Hippocampal formation (tissue), 2 donors: ENCODE measurements at places on chromosomes 12 and 14.

GRCh38 chr12:76310110-76310509 is 38.1 kb downstream of the BBS10 start:
- no peak for DNase-seq

DNA sequence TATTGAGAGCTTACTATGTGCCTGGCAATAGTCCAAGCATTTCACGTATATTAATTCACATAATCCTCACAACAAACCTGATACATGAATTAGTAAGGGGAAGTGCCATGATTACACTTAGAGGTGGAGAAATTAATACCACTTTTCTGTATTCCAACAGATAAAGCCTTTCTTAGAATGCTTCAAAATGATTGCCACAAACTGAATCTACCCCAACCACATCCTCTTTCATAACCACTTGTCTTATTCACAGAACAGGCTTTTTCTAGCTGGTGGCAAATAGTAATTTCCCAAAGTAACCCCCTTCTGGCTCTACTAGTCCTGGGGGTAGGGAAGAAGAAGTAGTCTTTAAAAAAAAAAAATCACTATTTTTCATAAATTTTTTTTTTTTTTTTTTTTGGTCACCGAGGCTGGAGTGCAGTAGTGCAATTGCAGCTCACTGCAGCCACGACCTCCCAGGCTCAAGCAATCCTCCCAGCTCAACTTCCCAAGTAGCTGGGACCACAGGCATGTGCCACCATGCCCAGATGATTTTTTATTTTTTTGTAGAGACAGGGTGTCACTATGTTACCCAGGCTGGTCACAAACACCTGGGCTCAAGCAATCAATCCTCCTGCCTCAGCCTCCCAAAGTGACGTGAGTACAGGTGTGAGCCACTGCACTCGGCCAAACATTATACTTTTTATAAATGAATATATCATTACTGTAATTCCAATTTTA is 59.0 kb upstream of the ARID2 start:
- DNase-seq: no peak

- DNase-seq: no peak
Measured at GRCh38 chr14:62691647-62692489, 353.4 kb downstream of the KCNH5 start.

DNA sequence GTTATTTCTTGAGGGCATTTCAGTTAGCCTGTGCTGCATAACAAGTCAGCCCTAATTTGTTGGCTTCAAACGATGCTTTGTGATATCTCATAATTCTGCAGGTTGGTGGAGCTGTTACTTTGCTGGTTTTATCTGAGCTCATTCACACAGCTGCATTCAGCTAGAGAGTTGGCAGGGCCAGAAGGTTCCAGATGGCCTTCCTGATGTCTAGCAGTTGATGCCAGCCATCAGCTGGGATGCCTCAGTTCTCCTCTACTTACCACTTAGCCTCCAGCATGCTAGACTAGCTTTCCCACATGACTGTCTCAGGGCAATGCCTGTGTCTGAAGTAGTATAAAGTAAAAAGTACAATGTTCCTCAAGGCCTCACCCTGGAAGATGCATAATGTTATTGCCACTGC is 130.6 kb downstream of the SLC35F4 start:
- no peak for DNase-seq

DNA sequence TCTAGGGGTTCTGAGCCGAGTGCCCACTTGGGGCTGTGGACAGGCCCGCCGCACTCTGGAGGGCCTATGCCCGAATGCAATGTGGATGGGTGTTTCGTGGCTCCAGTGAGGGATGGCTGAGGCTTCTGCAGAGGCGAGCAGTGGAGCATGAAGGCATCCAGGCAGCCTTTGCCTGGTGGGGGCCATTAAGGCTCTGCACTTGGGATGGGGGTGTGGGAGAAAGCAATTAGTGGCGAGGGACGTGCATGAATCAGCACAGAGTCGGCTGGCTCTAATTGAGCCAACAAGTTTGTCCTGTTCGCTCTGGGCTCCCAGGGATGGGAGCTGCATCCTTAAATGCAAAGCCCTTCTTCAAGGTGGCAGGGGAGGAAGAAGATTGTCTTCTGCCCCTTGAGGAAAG is 346.9 kb upstream of the FKBP4 start:
- no peak for DNase-seq

GRCh38 chr12:80559766-80560165 is 115.7 kb downstream of the PTPRQ start:
- DNase-seq: no peak

DNA sequence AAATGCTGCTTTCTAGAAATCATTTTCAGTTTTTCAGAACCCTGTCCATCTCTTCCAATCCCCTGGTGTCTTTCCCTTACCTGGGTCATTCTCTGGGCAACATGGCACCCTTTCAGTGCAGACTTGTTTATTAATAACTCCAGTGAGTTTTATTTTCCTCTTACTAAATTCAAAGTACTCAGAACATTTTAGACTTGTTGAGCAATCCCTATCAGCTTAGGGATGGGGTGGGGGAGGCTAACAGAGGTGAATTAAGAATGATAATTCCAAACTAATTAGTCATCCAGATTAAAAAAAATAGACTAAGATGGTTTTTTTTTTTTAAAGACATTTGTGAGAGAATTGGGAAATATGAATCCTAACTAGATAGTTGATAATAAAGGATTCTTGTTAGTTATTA is 10.7 kb downstream of the GPRC5A start:
- DNase-seq: no peak

GRCh38 chr14:59507063-59507751 is 22.9 kb downstream of the JKAMP start:
- DNase-seq: no peak

- DNase-seq: no peak
Measured at GRCh38 chr12:46403719-46404070, 31.1 kb upstream of the SLC38A2 start.

DNA sequence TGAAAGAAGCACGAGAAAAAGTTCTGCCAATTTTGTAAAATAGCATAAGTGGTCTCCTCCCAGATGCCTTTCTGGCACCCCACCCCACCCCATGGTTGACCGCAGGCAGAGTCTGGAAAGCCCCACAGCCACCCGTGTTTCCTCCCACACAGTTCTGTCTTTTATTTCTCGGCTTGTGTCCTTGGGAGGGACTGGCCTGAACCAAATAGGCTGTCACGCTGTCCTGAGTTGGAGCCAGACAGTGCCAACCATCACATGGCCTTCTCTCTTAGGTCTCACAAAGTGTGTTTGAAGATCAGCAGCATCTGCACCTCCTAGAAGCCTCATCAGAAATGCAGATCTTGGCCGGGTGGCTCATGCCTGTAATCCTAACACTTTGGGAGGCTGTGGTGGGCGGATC is 10.2 kb upstream of the LTA4H start:
- peak; percentile 14 for DNase-seq

GRCh38 chr12:130362060-130362459 is 24.4 kb downstream of the PIWIL1 start:
- DNase-seq: no peak

DNA sequence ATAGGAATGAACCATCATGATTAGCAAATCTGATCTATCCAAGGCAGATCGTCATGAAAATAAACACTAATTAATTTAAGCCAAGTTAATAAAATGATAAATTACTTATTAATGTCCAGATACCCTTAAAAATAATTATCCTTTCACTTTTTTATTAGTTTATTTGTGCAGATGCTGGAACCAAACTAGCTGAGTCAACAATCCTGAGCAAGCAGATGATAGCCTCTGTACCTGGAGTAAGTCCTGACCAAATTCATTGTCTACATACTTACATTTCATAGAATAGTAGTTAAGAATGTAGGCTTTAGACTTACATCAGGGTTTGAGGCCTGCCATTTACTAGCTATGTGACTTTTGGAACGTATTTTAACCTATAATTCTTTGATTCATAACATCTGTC is 105.8 kb downstream of the PRIMA1 start:
- no peak for DNase-seq

GRCh38 chr14:51335961-51336723 is 96.1 kb downstream of the TMX1 start:
- DNase-seq: no peak

GRCh38 chr14:35402323-35403113 is 2.0 kb downstream of the NFKBIA start:
- no peak for DNase-seq

GRCh38 chr14:94115631-94116030 is 5.1 kb downstream of the IFI27 start:
- DNase-seq: no peak

- DNase-seq: no peak
Measured at GRCh38 chr12:12466157-12466556, 96.5 kb downstream of the DUSP16 start.

DNA sequence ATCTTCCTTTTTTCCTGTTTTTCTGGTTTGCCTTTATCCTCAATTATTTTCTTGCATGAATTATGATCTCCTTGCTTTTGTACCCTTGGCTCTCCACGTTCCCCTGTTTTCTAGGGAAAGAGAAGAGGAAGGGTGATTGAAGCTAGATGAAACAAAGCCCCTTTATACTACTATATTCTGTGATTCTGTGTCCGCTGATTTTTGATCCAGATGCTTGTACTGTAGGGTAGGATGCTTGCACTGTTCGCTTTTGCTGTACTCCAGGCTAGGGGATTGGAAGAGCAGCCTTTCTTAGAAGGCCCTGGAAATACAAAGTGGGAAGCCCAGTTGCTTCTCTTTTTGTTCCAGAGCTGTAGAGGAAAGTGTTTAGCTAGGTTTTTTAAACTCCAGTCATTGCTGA is 35.1 kb upstream of the KLHDC2 start:
- peak; percentile 34 for DNase-seq

GRCh38 chr14:91346838-91347173 is 70.8 kb downstream of the CCDC88C start:
- DNase-seq: no peak

- DNase-seq: no peak
Measured at GRCh38 chr12:90100579-90100978, 391.9 kb upstream of the ATP2B1 start.
